Vagina (tissue), 2 donors: ENCODE measurements at places on chromosomes 3 and 15. TPM values are rescaled to one million over a fixed set of nuclear protein-coding genes. Genes with fewer than 3 reads are reported as not detected.

- H3K4me3 ChIP-seq, result no peak overlapping the region
- H3K27ac ChIP-seq, result no peak overlapping the region
- no peaks in the 10 kb centered on the region for H3K36me3 ChIP-seq
- H3K4me1 ChIP-seq, result no peaks in the 10 kb centered on the region
Measured at GRCh38 chr3:10942690-10943205, 49.8 kb upstream of the SLC6A1 start.

The SLC28A1 gene
- total RNA-seq, result not detected

- no peaks in the 10 kb centered on the region for H3K27me3 ChIP-seq
- H3K4me1 ChIP-seq, result peaks cover 3% of the 10 kb centered on the region
- peaks cover 30% of the 10 kb centered on the region for H3K36me3 ChIP-seq
- H3K4me3 ChIP-seq, result no peak overlapping the region
- H3K27ac ChIP-seq, result no peak overlapping the region
Measured at GRCh38 chr15:82531496-82532382, 8.5 kb downstream of the RPS17 start.

DNA sequence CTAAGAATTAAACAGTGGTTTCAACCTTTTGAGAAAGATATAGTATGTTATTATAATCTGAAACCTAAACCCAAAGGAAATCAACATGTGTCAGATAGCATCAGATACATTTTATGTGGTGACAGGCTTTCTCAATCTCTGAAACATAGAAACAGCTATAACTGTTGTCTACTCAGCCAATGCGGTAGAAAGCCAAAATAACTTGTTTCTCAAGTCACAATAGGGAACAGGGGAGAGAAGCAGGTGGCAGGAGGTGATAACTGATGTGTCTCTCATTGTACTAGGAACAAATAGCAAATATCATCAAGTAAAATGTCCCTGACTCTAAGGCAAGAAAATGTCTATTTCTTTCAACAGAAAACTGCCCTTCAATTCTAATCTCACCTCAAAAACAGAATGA lies 38.6 kb downstream of the DENND6A start:
- no peak overlapping the region for H3K4me3 ChIP-seq
- no peak overlapping the region for H3K27ac ChIP-seq
- no peak for DNase-seq
- H3K27me3 ChIP-seq, result no peaks in the 10 kb centered on the region

DNA sequence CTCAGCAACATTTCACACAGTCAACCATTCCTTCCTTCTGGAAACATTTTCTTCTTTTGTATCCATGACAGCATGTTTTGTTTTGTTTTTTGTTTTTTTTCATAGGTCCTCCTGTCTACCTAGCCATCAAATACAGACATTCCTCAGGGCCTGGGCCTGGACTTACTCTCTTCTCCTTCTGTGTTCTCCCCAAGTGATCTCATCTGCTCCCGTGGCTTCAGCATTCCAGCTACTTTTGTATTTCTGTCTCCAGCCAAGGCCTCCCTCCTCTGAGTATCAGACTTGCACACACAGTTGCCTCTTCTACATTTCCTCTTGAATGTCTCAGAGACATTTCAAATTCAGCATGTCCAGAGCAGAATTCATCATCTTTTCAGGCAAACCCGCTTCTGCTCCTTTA lies 82.4 kb downstream of the HCN4 start:
- no peak overlapping the region for H3K27ac ChIP-seq
- no peak for DNase-seq
- no peaks in the 10 kb centered on the region for H3K27me3 ChIP-seq
- no peak overlapping the region for H3K4me3 ChIP-seq
- H3K4me1 ChIP-seq, result no peaks in the 10 kb centered on the region

GRCh38 chr3:129971351-129972052 lies 3.0 kb upstream of the TRH start:
- no peaks in the 10 kb centered on the region for H3K36me3 ChIP-seq
- H3K27ac ChIP-seq, result no peak overlapping the region
- peaks cover 19% of the 10 kb centered on the region for H3K4me1 ChIP-seq
- H3K27me3 ChIP-seq, result no peaks in the 10 kb centered on the region
- no peak for DNase-seq

DNA sequence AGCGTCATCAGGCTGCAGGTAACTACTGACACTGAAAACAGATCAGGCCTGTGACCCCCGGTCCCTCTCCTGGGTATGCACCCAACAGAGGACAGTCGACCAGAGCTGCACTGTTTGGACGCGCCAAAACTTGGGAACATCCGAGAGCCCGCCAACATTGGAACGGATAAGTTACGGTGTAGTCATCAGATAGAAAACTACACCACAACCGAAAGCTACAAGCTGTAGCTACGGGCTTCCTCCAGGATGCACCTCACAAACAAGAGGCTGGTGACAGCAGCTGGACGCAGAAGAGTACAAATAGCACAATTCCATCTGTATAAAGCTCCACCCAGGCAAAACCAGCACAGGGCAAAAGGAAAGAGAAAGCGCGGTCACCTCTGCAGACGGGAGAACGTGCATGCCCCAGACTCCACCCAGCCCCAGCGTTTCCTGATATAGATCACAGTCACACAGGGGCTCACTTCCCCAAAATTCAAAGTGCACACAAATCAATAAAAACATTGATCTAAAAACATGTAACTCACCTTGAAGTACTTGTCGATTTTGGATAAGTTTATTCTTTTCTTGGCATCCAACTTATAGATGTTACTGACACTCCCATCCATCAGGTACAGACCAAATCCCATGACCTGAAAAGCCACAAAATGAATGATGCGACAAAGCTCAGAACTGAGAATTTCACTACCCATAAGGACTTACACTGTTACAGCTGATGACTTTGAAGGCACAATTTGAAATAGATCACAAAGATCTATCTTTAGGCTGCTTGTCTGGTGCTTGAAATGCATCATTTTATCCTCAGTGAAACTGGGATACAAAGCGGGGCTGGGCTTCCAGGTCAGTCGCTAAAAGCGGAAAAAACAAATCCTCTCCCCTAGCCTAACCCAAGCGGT lies 43.3 kb downstream of the CYFIP1 start:
- no peaks in the 10 kb centered on the region for H3K27me3 ChIP-seq
- no peak for DNase-seq
- H3K36me3 ChIP-seq, result peaks cover 62% of the 10 kb centered on the region
- H3K27ac ChIP-seq, result no peak overlapping the region

The TMCO5A gene
- total RNA-seq, result not detected

DNA sequence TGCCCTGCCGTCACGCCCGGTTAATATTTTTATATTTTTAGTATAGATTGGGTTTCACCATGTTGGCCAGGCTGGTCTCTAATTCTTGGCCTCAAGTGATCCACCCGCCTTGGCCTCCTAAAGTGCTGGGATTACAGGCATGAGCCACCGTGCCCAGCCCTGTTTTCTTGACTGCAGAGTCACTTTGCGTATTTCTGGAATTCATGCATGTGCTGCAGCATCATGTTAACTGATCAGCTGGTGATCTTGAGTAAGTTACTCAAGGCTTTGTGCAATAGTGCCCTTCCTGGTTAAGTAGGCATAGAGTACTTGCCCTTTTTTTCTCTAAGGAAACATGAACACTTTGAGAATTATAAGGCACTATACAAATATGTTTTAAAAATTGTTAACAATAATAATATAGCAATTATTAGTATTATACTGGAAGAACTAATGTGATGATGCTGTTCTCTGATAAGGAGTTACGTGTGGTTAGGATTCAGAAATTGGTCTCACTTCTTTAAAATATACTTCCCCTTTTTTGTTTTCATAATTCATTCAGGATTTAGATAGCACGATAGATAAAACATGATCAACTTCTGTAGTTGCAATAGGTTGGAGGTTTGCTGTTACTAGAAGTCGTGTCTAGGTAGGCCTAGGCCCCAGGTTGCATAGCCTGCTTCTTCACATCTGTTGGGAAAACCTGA lies 33.6 kb downstream of the GPR171 start:
- no peaks in the 10 kb centered on the region for H3K4me1 ChIP-seq
- H3K27me3 ChIP-seq, result no peaks in the 10 kb centered on the region
- no peak overlapping the region for H3K4me3 ChIP-seq
- no peak for DNase-seq
- H3K27ac ChIP-seq, result no peak overlapping the region
- H3K36me3 ChIP-seq, result no peaks in the 10 kb centered on the region

GRCh38 chr3:187130346-187131066 lies 8.8 kb downstream of the RPL39L start:
- H3K4me3 ChIP-seq, result no peak overlapping the region
- H3K27me3 ChIP-seq, result no peaks in the 10 kb centered on the region
- no peaks in the 10 kb centered on the region for H3K36me3 ChIP-seq
- peaks cover 7% of the 10 kb centered on the region for H3K4me1 ChIP-seq
- no peak for DNase-seq

- no peaks in the 10 kb centered on the region for H3K27me3 ChIP-seq
- H3K4me3 ChIP-seq, result no peak overlapping the region
- no peak for DNase-seq
- no peak overlapping the region for H3K27ac ChIP-seq
- peaks cover 35% of the 10 kb centered on the region for H3K4me1 ChIP-seq
- H3K36me3 ChIP-seq, result no peaks in the 10 kb centered on the region
Measured at GRCh38 chr15:64149893-64150578, 1.5 kb upstream of the SNX22 start.

GRCh38 chr3:174098746-174099145 lies 701.2 kb downstream of the NLGN1 start:
- H3K4me3 ChIP-seq, result no peak overlapping the region
- H3K27ac ChIP-seq, result no peak overlapping the region
- H3K36me3 ChIP-seq, result no peaks in the 10 kb centered on the region
- no peaks in the 10 kb centered on the region for H3K4me1 ChIP-seq

DNA sequence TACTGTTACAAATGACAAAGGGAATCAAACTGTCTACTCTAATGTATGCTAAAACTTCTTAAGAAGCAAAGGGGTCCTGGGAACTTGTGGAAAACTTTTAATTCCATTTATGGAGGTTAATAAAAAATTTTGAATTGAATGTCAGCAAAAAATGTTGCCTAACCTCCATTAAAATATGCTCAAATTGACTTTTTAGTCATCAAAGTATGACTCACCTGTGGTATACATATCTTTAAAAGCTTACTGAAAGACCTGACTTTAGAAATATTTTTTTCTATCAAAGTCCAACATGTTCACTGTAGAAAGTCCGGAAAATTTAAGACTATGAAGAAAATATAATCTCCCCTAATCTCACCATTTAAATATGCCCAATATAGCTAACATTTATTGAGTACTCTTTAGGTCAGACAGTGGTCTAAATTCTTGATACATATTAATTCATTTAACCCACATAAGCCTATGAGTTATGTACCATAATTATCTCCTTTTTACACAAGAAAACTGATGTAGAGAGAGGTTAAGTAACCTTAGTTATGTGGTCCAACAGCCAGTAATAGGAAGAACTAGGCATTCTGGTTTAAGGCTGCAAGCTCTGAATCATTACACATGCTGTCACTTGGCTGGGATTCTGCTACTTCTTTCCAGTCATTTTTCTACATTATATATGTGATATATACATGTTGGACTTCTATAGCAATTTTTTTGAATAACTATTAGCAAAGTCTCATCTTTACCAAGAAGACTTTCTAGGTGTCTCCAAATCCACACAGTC lies 83.6 kb downstream of the PDZRN3 start:
- H3K36me3 ChIP-seq, result no peaks in the 10 kb centered on the region
- no peak for DNase-seq
- H3K27ac ChIP-seq, result no peak overlapping the region
- peaks cover 15% of the 10 kb centered on the region for H3K4me1 ChIP-seq
- no peak overlapping the region for H3K4me3 ChIP-seq

- H3K27ac ChIP-seq, result no peak overlapping the region
- H3K36me3 ChIP-seq, result no peaks in the 10 kb centered on the region
- H3K4me3 ChIP-seq, result no peak overlapping the region
- no peaks in the 10 kb centered on the region for H3K27me3 ChIP-seq
- no peak for DNase-seq
- H3K4me1 ChIP-seq, result no peaks in the 10 kb centered on the region
Measured at GRCh38 chr3:131933665-131934064, 101.1 kb downstream of the CPNE4 start.

The HHLA2 gene
- not detected for total RNA-seq

DNA sequence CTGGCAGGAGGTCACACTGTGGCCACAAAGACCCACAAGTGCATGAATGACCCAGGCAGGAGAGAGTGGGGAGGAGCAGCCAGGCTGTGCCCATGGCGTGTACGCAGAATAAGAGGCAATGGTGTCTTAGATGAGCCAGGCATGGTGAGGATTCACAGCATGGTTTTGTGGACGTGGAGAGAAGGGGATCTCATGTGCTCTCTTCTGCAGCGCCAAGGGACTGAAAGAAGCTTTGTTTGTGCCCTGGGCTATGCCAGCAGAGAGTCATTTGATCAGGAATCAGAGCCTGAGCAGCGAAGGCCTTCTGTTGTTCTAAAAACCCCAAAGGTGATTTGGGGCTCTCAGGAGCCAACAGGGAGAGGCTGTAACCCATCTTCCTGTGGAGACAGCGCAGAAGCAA lies 18.7 kb upstream of the RPP14 start:
- no peaks in the 10 kb centered on the region for H3K4me1 ChIP-seq
- H3K36me3 ChIP-seq, result peaks cover 14% of the 10 kb centered on the region
- no peak overlapping the region for H3K27ac ChIP-seq

DNA sequence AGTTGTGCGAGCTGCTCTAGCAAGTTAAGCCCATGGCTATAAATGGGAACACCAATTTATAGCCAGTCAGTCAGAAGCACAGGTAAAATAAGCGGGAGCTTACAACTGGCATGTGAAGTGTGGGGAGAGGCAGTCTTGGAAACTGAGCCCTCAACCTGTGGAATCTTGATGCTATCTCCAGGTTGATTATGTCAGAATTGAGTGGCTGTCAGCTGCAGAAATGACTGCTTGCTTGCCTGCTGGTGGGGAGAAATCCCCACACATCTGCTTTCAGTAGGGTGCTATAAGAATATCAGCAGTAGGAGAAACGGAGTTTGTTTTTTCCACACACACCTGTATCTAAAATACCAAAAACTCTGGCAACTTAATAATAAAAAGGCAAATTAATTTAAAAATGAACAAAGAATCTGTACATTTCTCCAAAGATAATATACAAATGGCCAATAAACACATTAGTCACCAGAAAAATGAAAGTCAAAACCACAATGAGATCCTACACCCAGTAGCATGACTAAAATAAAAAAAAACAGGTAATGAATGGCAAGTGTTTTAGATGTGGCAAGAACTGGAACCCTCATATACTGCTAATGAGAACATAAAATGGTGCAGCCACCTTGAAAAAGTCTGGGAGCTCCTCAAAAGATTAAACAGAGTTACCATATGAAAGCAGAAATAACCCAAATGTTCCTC lies 26.0 kb upstream of the MAP4 start:
- no peaks in the 10 kb centered on the region for H3K27me3 ChIP-seq
- peaks cover 29% of the 10 kb centered on the region for H3K4me1 ChIP-seq
- DNase-seq, result no peak
- H3K4me3 ChIP-seq, result no peak overlapping the region
- no peak overlapping the region for H3K27ac ChIP-seq
- H3K36me3 ChIP-seq, result no peaks in the 10 kb centered on the region

The HMCES gene
- 16.9 TPM for total RNA-seq

DNA sequence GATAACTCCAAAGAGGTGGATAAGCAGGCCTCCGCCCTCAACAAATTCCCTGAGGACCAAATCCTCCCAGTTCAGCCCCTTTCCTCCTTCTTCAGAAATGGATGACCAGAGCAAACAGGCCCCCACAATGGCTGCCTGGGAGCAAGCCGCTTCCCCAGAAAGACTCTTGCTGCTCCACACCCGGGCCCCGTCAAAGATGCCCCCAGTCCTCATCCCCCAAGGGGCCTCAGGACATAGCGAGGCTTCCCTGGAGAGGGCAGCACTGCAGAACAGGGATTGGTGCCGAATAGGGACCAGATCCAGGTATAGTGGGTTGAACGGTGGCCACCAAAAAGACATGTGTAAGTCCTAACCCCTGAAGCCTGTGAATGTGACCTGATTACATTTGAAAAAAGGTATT lies 502.3 kb downstream of the SHQ1 start:
- H3K36me3 ChIP-seq, result no peaks in the 10 kb centered on the region
- H3K4me3 ChIP-seq, result no peak overlapping the region
- no peak for DNase-seq
